A549 (cell line): ENCODE measurements at places on chromosomes 1 and 21.

DNA sequence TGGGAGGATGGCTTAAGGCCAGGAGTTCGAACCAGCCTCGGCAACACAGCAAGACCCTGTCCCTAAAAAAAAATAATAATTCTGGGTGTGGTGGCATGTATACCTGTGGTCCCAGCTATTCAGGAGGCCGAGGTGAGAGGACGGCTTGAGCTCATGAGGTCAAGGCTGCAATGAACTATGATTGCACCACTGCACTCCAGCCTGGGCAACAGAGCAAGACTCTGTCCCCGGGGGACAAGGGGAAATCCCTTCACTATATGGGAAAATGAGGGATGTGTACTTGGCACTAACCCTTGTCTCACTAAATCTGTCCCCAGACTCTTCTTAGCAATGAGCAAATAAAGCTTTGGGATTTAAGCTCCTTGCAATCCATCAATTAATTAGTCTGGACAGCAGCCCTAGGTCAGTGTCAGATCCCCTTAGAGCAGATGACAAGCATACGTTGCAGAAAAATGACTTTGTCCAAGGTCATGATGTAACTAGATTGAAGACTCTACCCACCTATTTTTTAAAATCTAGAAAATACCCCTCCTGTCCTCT lies 9.4 kb downstream of the KDM5B start:
- no peak for DNase-seq

DNA sequence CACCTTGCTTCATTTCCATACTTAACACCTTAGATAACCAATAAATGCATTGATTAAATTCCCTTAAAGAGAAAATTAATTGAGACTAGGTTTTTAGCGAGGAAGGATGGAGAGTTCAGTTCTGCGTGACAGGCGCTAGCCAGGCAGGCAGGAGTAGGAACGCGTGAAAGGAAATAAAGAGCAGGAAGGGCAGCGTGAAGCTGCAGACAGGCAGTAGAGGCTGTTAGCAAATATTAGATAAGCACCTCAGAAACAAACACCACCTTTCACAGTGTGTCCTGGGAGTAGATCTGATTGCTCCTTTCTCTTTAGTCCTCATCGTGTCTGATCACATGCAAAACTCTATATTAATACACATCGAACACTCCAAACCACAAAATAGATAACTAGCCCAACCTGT lies 282.7 kb upstream of the ADGRL2 start:
- no peak for DNase-seq

DNA sequence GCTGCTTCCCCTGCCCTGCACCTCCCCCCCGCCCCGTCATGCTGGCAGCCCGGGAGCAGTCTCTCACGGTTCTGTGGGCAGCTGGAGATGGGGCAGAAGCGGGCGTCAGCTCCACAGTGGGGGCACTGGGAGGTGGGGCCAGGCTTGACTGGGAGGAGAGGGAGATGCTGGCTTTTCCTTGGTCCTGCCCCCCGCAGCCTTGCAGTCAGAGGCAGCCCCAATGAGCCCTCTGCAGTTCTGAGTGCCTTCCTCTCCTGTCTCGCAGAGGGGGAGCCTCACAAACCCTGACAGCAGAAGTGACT lies 21.7 kb downstream of the ARHGEF10L start:
- no peak for DNase-seq

DNA sequence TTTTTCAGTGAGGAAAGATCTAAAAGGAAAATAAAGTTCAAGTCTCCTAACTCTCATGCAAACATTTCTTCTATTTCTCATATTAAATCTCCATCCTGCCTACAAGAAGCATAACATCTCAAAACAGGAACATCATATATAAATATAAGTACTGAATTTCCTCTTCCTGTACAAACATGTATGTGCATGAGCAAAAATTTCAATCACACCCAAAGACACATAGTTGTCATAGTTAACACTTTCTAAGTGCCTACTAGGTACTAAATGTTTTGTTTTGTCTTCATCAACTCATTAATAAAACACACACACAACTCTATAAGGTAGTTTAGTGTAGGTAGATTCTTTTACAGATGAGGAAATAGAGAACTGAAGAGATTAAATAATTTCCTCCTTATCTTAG lies 237.1 kb upstream of the ADGRL2 start:
- DNase-seq: no peak

- DNase-seq: no peak
Observed at GRCh38 chr1:83593073-83593472, 405.9 kb downstream of the TTLL7 start.

- no peak for DNase-seq
Observed at GRCh38 chr1:245751116-245751515, 596.3 kb downstream of the KIF26B start.

DNA sequence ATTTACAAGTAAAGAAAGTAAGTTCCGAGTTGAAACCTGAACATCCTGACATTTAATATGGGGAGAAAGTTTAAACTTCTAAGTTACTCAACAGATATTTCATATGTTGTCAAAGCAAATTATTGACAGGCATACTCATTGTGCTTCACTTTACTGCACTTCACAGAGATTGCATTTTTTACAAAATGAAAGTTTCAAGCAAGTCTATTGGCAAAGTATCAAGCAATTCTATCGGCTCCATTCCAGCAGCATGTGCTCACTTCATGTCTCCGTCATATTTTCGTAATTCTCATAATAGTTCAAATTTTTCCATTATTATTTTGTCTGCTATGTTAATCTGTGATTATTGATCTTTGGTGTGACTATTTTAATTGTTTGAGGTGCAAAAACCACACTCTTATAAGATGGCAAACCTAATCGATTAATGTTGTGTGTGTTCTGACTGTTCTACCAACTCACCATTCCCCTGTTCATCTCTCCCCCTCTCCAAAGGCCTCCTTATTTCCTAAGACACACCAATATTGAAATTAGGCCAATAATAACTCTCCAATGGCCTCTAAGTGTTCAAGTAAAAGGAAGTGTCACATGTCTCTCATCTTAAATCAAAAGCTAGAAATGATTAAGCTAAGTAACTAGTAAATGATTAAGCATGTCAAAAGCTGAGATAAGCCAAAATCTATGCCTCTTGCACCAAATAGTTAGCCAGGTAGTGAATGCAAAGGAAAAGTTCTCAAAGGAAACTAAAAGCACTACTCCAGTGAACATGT lies 68.2 kb upstream of the BCL9 start:
- no peak for DNase-seq

GRCh38 chr21:25895565-25896205 lies 160.9 kb downstream of the GABPA start:
- DNase-seq: no peak

DNA sequence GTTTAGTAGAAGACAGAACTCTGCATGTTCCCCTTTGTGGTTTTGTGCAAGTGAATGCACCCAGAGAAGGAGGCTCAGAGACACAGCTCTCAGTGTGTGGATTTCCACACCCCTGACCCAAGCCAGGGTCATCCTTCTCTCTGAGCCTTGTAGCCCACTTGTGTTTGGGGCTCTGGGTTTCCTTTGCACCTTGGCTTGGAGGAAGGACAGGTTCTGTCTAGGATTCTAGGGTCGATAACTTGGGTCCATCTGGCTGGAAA lies 27.2 kb downstream of the MYOG start:
- no peak for DNase-seq

GRCh38 chr1:46547481-46548383 lies 3.7 kb downstream of the KNCN start:
- peak; percentile 34 for DNase-seq

DNA sequence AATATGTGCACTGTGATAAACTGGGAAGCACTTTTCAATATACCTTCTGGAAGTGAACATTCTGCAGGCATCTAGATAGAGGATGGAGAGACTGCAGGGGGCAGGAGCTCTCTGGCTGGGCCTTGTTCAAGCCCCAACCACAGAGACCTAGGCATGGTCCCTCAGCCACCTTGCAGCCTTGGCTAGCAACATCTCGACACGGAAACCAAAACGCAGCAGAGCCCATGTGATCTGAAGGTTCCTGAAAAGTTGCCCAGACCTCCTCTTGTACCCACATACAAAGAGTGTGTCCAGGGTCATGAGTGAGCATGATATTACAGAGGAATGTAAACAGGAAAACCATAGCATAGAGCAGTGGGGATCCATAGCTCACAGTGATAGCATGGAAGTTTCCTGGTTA lies 33.1 kb upstream of the SAMD11 start:
- DNase-seq: no peak

GRCh38 chr1:230084408-230085177 lies 17.6 kb downstream of the GALNT2 start:
- DNase-seq: peak; percentile 97
